NCI-H526 (cell line): ENCODE measurements at places on chromosomes 1 and 21.

GRCh38 chr21:33687634-33688033 is 45.3 kb downstream of the ITSN1 start:
- no peak for DNase-seq

GRCh38 chr1:27343639-27344025 is 1.8 kb downstream of the SYTL1 start:
- no peak for DNase-seq

DNA sequence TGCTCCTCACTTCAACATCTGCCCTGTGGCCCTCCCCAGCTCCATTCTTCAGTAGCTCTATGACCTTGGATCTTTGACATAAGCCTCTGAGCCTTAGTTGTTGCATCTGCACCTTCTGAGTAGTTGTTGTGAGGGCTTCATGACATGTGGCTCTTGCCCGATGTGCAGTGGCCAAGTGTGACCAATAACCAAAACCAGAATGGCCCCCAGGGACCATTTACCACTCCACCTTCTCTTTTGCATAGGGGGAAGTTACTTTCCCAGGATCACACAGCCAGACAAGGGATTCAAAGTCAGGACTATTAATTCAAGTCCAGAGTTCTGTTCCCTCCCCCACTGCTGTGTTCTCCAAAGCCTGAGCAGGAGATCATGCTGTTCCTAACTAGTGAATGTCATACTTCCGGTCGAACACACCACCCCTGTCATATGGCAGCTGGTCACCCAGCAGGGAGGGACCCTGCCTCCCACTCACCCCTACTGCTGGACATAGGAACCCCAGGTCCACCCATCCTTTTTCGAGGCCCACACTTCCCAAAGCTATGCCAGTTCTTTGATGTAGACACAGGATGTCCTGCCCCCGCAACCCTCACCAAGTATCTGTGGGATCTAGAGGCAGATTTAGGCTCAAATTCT is 4.0 kb downstream of the FGR start:
- DNase-seq = peak; percentile 41

- DNase-seq = no peak
These were observed 199.3 kb downstream of the CAMTA1 start for GRCh38 chr1:6984536-6984935.

DNA sequence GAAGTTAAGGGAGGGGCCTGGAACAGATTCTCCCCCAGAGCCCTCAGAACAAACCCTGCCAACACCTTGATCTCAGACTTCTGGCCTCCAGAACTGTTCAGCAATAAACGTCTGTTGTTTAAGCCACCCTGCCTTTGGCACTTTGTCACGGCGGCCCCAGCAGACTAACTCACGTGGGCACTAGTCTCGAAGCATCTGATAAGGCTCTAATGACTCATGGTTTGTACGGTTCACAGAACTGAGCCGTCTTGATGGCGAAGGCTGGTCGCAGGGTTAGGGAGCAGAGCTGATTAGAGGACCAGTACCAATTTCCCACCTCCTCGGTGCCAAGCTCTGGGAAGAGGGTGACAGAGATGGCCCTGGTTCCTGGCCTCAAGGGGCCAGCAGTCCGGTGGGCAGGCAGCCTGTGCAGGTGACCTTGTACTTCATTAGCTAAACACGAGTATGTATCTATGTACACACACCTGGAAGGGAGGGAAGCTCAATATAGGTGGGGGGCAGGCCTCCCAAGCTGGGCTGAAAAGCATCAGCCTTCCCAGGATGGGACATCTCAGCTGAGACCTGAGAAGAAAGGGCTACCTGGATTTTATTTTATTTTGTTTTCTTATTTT is 112.8 kb downstream of the MRPS6 start:
- no peak for DNase-seq

GRCh38 chr1:241499910-241500309 is 19.6 kb downstream of the FH start:
- no peak for DNase-seq

- DNase-seq = no peak
These were observed 120.4 kb downstream of the SPATA46 start for GRCh38 chr1:162256287-162256686.

DNA sequence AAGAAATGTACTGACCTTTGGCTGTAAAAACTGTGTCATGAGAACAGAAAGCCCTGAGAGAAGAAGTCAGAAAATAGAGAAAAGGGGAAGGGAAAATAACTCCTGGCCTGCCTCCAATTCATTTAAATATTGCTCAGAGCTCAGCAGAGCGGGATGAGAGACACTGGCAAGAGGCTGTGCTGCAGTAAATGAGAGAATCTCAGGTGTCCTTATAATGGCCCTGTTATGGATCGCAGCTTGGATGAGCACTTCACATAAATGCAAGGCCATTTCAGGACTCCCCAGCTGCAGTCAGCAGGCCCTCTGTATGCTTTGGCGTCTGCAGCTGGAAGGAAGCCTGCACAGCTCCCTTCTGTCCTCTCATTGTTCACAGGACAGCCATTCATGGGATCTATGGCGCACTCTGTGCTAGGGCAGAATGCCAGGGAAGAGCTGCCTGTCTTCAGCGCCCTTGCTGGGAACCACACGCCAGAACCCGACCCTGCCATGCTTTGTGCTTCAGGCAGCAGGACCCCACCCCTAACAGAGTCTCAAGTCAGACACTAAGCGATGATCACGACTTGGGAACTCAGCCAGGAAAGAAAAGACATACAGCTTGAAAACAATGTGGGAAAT is 20.7 kb upstream of the ABCB10 start:
- DNase-seq = no peak

DNA sequence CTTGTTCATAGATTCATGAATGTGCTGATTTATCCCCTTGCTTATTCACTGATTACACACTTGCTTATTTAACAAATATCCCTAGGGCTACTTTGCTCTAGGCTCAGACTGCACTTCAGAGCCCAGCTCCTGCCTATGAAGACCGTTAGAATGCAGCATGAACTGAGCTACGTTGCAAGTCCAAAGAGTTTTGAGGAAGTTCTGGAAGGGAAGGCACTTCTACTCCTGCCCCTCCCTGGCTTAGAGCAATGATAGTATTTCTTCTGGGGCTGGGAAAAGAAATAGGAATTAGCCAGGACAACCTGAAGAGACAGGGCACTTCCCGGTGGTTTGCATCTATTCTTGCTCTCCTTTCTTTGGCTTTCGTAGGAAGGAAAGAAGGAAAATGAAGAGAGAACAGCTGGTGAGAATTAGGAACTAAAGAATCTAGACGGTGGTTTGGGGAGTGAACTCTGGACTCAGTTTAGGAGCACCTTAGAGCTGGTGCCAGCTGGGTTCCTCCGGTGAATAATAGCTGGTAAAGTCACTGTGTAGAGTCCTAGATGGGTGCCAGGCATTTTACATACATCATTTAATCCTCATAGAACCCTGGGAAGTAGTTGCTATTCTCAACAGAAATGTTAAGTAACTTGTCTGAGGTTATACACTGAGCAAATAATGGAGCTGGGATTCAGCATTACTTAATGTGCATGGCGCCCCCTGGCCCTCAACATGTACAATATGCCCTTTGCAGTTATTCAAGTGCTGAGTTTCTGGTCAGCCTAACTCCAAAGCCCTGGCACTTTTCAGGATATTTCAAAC is 65.9 kb downstream of the NDUFS5 start:
- DNase-seq = peak; percentile 80

DNA sequence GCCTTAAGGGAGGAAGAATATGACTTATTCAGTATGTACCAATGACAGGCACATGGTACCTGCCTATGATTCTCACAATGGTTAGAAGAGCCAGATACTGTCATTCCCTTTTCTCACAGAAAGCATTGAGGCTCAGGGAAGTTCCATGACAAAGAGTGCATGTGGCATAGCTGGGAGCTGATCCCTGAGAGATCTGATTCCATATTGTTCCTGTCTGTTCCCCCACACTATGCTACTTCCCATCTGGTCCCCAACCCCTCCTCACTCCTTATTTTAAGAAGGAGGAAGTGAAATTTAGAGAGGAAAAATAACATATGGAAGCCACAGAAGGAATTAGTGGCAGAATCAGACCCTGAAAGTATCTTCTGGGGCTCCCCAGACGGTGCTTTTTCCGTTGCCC is 500.0 kb downstream of the PLPP3 start:
- no peak for DNase-seq

GRCh38 chr1:204307334-204307883 is 52.3 kb downstream of the PLEKHA6 start:
- DNase-seq = peak; percentile 11

DNA sequence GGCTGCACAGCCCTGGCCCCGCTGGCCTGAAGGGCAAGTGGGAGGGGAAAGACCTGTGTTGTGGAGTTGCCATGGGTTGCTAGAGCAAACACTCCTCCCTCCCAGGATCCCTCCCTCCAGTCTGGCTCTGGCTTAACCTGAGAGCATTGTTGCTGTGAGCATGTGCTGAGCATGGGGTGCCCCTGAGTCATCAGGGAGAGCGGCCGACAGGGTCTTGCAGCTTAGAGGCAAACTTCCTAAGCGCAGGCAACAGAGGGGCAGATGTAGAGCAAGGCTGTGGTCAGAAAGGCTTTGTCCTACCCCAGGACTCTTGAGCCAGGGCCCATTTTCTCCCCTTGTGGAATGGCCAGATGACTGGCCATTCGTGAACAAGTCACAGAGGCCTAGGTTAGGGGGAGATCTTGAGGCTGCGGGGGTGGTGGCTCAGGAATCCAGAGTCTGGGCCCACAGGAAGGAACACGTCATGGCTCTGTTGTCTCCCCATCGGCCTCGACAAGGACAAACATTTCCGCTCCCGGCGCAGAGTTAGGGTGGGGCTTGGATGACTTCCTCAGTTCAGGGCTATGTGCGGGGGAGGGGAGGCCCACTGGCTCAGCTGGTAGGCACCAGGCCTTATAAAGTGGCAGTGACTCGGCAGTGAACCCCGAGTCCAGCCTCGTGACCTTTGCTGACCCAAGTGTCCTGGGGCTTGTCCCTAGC is 362 bp upstream of the DYNLT4 start:
- DNase-seq = peak; percentile 53

DNA sequence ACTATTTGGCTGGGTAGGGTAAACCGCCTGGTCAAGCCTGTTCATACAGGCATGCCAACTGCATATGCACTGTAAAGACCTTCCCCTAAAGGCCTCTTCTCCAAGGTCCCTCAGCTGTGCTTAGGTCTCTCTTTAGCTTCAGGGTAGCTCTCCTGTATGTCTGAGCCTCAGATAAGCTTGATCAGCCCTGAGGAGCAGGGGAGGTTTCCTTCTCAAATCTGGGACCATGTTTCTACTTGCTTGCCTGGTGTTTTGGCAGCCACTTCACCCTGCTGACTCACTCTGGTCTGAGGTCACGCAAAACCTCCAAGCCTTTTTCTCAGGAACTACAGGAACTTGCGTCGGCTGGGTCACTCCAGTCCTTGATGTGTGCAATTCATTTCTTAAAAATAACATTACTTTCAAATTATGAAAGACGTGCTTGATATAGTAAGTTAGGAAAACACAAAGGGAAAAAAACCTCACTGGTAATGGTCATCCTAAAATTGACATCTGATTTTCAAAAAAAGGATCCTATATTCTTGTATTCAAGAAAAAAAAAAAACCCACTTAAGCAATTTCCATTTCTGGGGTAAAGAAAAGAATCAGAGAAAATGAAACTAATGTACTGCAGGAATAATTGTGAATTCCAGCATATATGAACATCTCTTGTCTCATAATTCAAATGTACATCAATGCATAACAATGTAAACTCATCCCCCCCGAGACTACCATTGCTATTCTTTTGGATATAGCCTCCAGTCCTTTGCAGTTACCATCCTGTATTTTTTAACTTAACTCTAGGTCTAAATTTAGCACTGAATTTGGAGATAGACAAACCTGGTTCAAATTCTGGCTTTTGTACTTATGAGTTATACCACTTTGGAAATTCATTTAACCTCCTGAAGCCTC is 24.8 kb upstream of the RNF19B start:
- no peak for DNase-seq

- peak; percentile 74 for DNase-seq
These were observed 7.0 kb downstream of the NAV1 start for GRCh38 chr1:201545851-201546492.

DNA sequence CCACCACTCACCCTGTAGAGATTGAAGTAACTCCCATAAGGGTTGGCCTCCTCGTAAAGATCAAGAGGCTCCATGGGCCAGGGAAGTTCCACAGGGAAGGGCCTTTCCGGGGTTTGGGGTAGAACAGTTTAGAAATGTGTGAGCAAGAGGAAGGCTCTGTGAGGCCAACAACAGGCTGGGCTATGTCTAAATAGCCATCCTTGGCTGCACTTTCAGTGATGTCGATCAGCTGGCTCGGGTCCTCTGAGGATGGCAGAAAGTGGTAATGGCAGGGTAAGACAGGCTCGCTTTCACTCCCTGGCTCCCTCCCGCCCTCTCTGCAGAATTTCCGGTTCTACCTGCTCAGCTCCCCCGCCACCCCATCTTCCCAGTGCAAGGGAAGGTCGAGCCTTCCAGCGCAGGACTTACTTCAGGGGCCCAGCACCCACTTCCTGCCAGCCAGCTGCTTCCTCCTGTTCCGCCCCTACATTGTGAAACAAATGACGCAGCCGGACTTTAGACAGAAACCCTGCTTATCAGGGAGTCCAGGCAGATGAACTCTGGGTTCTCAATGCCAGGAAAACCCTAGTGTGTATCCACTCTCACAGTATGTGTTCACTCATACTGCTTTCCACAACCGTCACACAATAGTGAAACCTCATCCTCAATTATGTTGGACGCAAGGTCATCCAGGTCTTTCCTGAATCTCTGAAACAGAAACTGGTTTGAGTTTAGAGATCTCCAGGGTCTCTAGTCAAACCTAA is 7.3 kb downstream of the F11R start:
- no peak for DNase-seq

DNA sequence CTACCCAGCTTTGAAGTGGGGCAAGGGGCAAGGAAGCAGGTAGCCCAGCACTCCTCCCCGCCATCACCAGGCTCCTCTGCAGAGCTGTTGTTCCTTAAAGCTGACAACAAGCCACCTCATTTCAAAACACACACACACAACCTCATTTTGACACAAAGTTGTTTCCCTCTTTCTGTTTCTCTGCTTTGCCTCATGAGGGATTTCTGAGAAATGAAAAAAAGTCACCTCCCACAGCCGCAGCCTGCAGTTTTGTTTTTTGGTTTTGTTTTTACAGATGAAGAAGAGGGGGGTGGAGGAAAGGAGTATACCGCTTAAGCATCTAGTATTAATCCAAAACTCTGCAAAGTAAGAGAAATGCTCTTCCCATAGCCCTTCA is 12.1 kb downstream of the MCL1 start:
- DNase-seq = no peak

- DNase-seq = no peak
These were observed 3.7 kb downstream of the GJB4 start for GRCh38 chr1:34763142-34763781.

GRCh38 chr1:207659545-207660153 is 14.7 kb downstream of the CR1L start:
- no peak for DNase-seq
